Midbrain (tissue), 1 donor: ENCODE measurements at places on chromosomes 11 and 22.

DNA sequence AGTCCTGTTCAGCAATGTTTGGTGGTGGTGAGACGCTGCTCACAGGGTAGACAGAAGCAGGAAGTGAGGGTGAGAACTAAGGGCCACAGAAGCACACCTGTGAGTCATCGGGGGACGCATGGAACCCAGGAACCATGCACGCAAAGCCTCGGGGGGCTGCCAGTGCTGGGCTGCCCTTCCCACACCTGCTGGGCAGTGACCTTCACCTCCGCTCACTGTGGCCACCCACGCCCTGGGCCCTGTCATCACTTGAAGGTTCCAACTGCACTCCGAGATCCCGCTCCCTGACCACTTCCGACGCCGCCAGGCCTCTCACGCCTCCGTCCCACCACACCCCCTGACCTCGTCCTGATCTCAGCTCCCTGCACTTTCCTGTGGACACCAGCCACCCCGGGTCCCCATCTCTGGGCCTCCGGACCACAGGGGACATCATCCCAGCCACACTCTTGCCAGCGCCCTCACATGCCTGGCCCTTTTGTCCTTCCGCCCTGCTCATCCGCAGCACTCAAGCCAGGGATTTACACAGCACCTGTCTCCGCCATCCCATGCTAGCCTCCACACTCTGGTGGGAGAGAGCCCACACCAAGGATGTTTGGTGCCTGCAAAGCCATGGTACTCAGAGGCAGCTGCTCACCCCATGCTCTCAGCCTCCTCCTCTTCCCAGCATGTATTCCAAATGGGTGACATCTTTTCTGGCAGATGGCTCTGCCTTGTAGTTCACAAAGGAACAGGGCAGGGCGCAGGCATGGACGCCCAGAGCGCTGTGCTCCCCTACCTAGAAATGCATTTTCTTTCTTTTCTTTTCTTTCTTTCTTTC, 23.1 kb upstream of the ATXN10 start:
- DNase-seq, result no peak

DNA sequence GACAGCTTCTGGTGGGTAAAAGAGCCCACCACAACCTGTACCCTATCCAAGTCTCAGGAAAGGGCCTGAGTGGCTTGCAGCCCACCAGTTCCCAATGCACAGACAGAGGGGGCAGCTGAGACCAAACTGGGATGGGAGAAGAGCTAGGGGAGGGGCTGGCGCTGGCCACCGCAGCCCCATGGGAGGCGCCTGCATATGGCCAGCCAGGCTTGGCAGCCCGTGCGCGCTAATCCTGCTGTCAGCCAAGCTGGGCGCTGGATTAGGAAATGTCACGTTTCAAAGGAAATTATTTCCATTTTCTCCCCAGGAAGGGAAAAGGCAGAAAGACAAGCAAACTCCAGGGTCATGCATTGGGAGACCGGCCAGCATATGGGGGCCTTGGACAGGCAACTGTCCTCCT, 236.8 kb downstream of the BUD13 start:
- DNase-seq, result no peak

DNA sequence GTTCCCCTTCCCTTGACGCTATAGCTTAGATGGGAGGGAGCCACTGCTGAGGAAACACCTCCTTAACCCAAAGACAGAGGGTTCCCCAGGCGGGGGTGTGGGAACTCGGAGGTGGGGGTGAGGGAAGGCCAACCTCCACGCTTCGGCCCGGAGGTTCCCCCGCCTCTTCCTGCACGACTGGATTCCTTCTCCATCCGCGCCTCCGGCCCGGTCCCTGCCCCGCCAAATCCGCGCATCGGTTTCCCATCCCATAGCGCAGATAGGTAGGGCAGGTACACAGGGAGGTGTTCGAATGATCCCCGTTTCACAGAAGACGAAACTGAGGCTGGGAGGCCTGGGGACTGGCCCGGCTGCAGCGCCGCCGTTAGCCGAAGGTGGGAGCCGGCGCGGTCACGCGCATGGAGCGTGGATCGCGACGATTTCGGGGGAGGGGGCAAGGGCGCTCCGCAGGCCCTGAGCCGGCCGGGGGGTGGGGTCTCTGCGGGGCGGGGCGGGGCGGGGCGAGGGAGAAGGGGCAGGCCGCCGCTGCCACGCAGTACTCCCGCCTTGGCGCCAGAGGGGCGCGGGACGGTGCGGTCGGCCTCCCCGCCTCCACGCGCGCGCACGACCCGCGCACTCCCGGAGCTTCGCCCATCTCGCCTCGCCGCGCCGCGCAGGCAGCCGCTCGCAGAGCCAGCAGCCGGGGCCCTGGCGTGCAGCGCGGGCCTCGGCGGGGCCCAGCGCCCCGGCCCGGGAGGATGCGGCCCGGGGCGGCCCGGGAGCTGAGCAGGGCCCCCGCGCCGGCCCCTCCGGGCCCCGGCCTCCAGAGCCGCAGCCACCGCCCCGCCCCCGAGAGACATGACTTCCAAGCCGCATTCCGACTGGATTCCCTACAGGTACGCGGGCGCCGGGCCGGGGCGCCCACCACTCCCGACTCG, at the start of gene TUB:
Gene TUB (plus strand): TSS at position 538 of the 917 bp plus-strand sequence. CDS start 300 bp downstream, at position 838.
- DNase-seq, result peak; percentile 29

- DNase-seq, result no peak
Observed at GRCh38 chr11:65427691-65428577, 5.3 kb downstream of the NEAT1 start.

- no peak for DNase-seq
Observed at GRCh38 chr11:1917523-1918435, 1.7 kb upstream of the TNNT3 start.

DNA sequence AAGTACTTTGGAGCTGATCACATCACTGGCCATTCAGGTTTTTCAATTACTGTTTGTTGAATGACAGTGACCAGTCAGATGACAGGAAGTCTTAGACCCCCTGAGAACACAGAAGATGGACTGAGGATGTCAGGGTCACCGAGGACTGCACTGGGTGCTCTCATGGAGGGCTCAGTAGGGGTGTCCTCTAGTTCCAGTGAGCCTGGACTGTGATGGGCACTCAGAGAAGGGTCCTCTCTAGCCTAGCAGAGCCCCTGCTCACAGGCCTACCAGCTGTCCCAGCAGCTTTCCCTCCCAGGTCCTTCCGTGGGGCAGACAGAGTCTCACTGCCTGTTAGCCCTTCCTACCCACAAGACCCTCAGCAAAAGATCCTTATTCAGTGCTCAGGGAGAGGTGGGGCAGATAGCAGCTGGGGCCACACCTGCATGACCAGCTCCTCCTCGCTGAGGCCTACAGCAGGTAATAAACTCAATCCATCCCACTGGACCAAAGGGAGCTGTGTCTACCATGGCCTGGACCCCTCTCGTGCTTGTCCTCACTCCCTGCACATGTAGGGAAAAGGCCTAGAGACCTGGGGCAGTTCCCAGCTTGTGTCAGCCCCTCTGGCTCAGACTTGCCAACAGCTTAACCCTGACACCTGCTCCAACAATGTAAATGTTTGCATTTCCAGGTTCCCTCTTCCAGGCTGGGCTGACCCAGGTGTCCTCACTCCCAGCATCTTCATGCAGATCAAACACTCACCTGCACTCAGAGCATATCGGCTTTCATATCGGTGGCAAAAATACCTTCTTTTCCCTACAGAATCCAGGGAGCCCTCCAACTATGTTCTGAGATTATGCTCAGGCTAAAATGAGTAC, 25.2 kb upstream of the VPREB1 start:
- no peak for DNase-seq

DNA sequence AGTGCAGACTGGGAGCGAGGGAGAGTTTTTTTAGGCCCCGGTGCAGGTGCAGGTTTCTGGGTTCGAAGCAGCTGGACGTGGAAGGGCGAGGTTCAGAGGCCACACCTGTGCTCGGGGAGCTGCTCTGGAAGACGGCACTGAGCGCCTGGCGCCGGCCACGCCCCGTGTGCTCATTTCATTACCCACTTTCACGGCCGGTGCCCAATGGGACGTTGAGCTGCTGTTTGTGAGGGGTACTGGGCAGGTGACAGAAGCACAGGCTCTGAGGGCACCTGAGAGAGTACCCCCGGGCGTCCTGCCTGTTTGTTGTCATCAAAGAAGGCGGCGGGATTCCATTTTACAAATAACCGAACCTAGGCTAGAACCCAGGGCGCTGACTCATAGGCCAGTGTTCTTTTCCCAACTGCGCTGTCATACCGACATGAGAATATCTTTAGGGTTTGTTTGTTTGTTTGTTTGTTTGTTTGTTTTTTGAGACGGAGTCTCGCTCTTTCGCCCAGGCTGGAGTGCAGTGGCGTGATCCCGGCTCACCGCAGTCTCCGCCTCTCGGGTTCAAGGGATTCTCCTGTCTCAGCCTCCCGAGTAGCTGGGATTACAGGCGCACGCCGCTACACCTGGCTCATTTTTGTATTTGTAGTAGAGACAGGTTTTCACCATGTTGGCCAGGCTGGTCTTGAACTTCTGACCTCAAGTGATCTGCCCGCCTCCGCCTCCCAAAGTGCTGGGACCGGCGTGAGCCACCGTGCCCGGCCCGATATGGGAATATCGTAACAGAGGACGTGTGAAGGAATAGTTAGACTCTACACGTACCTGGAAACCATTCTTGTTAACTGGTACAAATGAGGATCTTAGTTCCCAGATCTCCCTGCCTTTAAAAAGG, 16.6 kb upstream of the SPTBN2 start:
- DNase-seq, result no peak

DNA sequence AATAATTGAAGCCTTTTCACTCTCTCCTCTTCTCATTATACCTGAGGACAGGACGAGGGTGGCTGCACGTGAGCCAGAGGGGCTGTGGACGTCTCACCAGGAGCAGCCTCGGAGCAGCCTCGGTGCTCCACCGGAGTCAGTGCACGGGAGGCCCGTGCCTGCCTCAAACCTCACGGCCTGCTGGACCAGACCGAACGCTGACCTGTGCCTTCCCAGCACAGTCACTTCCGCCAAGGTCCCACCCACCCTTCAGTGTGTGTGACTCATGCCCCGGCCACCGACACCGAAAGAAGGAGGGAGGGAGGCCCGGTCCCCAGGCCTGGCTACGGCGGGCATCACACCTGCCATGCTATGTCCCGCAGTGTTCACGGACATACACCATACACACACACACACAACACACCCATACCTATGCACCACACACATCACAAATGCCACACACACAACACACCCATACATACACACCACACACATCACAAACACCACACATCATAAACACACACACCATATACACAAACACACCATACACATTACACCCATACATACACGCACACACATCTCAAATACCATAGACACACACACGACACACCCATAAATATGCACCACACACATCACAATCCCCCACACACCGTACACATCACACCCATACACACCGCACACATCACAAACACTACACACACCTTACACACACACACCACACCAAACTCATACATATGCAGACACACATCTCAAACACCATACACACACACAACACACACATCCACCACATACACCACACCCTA, 1506.5 kb downstream of the TBC1D22A start:
- no peak for DNase-seq

- no peak for DNase-seq
Observed at GRCh38 chr11:121886996-121887395, 229.0 kb downstream of the BLID start.

- DNase-seq, result no peak
Observed at GRCh38 chr22:29478326-29479276, 1.4 kb upstream of the NEFH start.
